ENCODE measurements at places on chromosomes 1 and 21.
A peak's percentile ranks its signal among the peaks of the same experiment; 100 is the strongest.

- DNase-seq: no peak
Measured at GRCh38 chr1:36560177-36560576, 77.5 kb upstream of the CSF3R start.

GRCh38 chr1:101005183-101005582 lies 20.4 kb downstream of the DPH5 start:
- no peak for DNase-seq

- peak; percentile 86 for DNase-seq
Measured at GRCh38 chr1:153536012-153536670, 350 bp upstream of the S100A6 start.

DNA sequence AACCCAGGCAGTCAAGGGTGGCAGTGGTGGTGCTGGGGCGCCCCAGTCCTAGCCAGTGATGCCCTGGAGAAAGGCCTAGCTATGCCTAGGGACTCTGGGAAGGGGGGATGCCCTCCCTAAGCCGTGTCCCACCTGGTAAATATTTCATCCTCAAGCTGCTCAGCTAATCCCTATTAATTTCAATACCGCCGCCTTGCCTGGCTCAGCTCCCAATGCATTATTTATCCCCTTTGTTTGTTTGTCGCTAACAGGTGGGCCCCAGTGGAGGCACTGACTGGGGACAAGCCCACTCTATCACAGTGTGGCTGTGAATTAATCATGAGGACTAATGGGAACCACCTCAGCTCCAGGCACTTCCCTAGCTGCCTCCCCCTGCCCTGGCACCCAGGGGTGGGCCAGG lies 22.5 kb downstream of the DMAP1 start:
- no peak for DNase-seq

DNA sequence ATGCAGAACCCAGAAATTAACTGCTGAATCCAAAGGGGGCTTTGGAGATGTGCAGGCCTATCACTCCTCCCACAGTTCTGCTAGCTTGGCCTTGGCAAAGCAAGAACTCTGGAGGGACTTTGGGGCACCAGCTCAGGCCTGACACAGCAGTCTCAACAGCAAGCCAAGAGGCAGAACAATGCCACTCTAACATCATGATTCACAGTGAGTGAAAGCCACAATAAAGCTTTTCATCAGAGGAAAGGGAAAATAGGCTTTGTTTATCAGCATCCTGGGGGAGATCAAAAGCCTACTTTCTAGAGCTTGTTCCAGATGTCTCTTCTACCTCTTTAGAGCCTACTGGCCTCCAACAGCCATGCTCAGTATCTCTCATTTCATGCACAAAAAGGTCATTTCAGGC lies 283.4 kb downstream of the KCNH1 start:
- no peak for DNase-seq

DNA sequence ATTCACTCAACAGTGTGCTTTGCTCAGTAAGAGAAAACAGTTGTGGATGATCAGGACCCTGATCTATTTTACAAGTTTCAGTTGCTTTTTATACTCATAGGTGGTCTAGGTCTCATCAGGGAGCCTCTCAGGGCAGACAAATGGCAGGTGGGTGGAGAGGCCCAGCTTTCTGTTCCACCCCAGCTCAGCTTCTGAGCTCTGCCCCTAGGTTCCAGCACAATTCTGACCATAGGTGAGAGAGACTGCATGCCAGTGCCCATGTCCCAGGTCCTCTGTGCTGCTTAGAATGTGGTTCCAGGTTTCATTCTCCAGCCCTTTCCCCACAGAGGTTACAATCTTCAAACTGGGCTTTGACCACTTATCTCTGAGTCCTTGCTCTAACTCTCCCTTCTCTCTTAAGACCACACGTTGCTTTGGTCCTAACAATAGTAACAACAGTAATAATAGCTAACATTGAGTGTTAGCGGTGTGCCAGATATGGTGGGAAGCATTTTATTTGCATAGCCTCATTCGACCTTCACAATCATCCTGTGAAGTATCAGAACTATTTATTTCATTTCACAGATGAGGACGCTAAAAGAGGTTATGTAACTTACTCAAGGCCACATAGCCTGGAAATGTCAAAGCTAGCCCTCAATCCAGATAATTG lies 19.6 kb upstream of the DUSP10 start:
- no peak for DNase-seq

GRCh38 chr1:184310157-184310819 lies 76.5 kb upstream of the C1orf21 start:
- no peak for DNase-seq

DNA sequence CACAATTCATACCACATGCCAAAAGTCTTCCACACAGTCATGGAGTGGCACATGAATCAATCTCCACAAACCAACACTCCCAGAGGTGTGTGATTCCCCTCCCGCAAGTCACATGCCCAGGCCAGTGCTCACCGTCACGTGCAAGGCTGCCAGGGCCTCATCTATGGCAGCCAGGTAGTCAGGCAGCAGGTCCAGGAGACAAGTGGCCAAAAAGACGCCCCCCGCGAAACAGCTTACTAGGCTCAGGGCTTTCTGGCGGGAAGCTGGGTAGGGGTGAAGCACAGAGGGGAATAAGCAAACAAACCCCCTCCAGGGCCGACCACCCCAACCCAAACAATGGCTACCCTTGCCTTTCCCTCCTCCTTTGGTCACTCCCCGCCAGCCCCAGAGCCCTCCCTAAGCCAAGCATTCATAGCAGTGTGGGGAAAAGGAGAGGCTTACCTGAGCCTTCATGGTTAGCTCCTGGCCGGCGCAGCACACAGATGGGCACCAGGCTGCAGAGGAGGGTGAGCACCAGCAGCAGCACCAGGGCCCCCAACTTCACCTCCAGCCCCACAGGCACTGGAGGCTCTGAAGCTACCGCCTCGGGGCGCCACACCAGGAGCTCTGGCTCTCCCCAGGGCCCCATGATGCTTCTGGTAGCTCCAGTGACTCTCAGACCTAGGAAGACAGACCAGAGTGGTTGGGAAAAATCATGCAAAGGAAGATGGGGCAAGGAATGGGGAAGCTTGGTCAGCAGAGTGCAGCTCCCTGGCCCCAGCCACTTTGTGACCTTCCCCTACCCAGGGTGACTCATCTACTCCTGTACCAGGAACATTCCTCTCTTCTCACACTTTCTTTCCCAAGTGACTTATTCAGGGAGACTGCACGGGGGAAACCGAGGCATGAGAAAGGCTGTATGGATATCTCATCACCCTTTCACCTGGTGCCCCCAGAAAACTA lies 978 bp downstream of the SLC39A1 start:
- DNase-seq: no peak

- no peak for DNase-seq
Measured at GRCh38 chr1:247845011-247845692, 3.5 kb upstream of the OR11L1 start.

DNA sequence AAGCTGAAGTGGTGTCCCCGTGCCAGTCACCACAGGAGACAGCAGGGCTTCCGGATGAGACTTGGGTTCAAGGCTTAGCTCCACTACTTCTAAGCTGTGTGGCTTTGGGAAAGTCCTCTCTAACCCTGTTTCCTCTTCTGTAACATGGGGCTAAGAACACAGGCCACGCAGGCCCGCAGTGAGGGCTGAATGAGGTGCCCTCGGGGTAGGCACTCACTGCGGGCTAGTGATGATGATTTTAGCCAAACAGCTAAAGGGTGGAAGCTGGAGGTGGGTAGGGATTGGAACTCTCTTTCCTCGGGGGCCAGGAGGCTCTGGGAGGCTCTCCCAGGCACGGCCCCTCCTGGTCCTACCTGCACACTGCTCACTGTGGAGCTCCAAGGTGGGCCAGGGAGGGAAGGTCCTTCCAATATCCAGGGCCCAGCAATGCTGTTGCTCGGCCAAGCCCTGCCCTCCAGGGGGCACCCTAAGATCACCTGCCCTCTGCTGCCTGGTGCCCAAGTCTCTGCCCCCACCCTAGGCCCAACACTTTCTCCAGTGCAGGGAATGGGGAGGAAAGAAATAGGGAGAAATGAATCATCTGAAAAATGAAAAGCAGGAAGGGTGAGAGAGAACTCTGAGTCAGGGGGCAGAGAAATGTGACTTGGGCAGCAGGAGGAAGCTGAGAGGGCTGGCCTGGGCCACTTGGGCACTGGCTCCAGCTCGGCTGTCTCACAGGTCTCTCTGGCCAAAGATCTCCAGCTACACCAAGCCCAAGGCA lies 19.2 kb upstream of the EVA1B start:
- DNase-seq: peak; percentile 80

DNA sequence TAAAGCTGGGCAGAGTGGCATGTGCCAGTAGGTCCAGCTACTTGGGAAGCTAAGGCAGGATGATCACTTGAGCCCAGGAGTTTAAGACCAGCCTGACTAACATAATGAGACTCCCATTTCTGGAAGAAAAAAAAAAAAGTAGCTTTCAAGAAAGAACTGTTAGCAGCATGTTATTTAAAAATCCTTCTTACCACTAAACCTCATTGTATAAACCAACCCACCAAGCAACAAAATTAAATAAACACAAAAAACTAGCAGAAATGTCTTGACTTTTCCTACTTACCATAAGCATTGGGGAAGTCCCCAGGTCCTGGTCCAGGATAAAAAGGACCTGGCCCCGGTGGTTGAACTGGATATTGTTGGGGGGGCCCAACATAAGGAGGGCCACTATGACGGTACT lies 192.9 kb upstream of the HP1BP3 start:
- no peak for DNase-seq

- peak; percentile 80 for DNase-seq
Measured at GRCh38 chr1:209805875-209806760, at the start of gene IRF6. IRF6 (minus strand) TSS chr1:209806142; CDS start chr1:209801413, 4,729 bp downstream.

DNA sequence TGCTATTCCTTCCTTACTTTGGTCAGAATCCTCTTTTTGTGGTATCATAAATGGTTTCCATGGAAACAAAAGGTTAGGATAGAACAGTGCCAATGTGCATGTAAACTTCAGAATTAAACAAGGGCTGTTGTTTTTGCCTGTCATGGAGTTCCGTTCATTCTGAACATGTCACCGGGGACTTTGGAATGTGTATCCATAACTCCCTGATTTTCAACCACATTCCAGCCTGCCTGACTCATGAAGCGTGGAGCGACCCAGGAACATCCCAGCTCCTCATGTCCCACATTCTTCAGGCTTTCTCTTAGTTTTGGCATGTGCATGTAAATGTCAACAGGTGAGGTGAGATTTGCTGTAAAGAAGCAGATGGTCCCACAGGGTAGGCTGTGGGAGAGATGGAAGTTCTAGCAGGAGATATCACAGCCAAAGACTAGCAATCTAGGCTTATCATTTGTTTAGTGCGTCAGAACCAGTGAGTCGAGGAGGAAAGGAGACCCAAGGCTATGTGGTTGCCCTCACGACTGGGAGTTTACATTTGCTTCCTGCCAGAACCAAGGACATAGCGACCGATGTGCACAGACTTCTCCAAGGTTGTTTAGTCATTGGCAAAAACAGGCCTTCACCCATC lies 23.0 kb upstream of the DNAJC11 start:
- no peak for DNase-seq

GRCh38 chr1:4101459-4102161 lies 201.5 kb upstream of the C1orf174 start:
- DNase-seq: no peak

GRCh38 chr21:26686278-26686677 lies 113.2 kb upstream of the CYYR1 start:
- DNase-seq: peak; percentile 17

GRCh38 chr21:34617753-34618339 lies 2.9 kb upstream of the RCAN1 start:
- DNase-seq: no peak

- no peak for DNase-seq
Measured at GRCh38 chr1:219687779-219688178, 74.9 kb upstream of the ZC3H11B start.

DNA sequence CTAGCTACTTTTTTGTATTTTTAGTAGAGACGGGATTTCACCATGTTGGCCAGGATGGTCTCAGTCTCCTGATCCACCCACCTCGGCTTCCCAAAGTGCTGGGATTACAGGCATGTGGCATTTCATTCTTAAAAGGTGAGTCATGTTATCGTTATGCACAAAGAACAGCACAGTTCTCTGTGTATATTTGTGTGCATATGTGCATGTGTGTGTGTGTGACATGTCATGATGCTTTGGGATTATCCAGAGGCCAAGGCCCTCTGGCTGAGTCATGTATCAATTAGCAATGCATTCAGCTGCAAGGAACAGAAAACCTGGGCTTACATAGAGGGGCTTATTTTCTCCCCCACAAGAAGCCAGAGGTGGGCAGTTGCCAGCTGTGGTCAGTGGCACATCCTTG lies 301.7 kb upstream of the KAZN start:
- DNase-seq: no peak

GRCh38 chr1:28604411-28604810 lies 12.3 kb downstream of the RAB42 start:
- no peak for DNase-seq

GRCh38 chr1:220149742-220150141 lies 55.8 kb downstream of the IARS2 start:
- no peak for DNase-seq

DNA sequence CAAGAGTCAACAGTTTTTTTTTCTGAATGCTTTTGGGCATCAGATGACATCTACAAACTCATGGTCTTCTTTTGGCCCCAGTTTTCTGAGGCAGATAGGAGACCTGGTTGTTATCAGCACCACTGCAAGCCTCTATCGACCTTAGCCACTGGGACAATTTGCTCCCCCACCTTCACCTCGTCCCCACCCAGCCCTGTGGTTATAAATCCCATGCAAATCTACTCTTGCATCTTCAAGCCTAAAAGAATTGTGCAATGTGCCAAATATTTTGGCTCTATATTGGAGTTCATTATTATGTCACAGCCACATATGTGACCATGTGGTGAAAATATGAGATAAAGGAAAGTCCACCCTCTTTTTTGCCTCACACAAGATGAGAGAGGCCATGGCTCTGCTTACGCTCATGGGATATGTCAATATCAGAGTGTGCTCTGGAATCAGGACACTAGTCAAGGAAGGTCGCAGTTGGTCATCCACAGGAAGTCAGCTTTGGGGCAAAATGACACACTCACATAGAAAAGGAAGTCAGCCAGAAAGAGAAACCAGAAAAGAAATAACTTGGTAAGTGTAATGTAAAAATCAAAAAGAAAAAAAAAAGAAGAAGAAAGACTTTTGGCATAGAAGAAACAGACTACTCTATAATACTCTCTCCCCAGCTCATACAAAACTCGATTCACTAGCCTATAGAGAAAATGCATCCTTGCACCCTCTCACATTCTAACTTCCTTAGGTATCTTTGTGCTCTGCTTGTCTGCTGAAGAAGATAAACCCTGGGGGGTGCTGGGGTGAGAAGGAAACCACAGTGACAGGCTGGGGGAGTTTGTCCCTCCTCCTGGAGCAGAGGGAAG lies 21.2 kb downstream of the SLC30A10 start:
- no peak for DNase-seq

DNA sequence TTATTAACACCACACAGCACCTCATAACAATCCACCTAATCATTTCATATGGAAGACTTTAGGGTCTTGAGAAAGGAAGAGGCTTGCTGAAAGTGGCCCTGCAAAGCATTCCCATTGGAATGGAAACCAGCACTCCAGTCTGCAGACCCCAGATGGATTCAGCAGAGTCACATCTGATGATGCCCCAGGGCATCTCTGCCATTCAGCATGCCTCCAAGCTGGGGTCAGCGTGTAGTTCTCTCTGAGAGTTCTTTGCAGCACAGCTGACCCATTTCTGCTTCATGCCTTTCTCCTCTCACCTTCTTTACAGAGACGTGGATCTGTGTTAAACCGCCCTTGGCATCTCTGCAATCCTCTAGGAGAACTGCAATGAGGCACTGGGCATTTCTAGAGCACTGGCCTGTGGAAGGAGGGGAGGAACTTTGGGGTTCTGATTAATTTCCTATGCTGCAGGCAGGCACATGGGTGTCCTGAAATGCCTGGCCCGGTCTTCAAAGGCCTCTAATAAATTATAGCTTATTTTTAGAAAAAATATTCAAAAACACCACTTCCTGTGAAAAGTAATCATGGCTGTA lies 2.6 kb upstream of the LUZP1 start:
- no peak for DNase-seq

Data from CD4-positive, alpha-beta T cell treated with Interleukin-17A for 4 hours (primary cell).